OCI-M1 (cell line): ENCODE measurements at places on chromosomes 13 and 19.

DNA sequence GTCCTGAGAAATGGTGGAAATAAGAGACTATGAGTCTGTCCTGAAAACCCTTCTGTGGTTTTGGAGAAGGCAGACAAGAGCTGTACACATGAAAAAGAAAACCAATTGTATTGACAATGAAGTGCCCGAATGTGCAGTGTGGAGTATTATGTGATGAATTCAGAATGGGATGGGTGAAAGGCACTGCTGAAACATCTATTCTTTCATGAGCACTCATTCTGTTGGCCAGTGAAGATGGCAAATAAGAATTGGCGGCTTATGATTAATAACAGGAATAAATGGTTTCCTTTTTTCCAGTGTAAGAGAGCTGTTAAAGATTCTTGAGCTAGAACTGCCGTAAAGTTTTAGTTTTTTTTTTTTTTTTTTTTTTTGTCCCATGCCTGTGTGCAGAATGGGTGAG is 5.7 kb downstream of the POLR1D start:
- DNase-seq = no peak

- DNase-seq = no peak
Measured at GRCh38 chr19:42279155-42279901, 10.3 kb downstream of the CIC start.

DNA sequence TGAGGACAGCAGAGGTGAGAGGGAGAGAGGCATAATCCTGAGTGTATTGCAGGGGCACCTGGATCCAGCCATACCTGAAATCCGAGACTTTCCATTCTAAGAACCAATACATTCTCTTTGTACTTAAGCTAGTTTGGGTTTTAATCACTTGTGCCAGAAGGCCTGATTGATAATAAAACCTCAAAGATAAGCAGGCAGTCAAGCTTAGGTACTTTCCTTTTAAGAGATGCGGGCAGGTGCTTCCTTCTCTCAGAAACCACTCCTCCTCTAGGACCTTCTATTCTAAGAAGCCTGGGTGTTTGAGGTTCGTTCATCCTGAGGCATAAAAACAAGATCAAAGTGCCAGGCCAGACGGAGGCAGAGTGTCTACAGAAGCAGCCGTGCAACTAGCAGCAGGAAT is 22.2 kb downstream of the FAM187B start:
- DNase-seq = peak; percentile 74

- DNase-seq = no peak
Measured at GRCh38 chr13:48819899-48820298, 155.8 kb upstream of the FNDC3A start.

- no peak for DNase-seq
Measured at GRCh38 chr13:98873377-98874028, 104.4 kb downstream of the DOCK9 start.

GRCh38 chr13:110310541-110311442 is 3.7 kb downstream of the COL4A2 start:
- DNase-seq = no peak

GRCh38 chr13:29754473-29754806 is 96.0 kb downstream of the UBL3 start:
- DNase-seq = no peak

GRCh38 chr19:934865-935479 is 9.1 kb downstream of the ARID3A start:
- no peak for DNase-seq

GRCh38 chr19:24062190-24062589 is 24.8 kb upstream of the ZNF254 start:
- no peak for DNase-seq

GRCh38 chr13:76516013-76516412 is 370.2 kb downstream of the KCTD12 start:
- peak; percentile 20 for DNase-seq

DNA sequence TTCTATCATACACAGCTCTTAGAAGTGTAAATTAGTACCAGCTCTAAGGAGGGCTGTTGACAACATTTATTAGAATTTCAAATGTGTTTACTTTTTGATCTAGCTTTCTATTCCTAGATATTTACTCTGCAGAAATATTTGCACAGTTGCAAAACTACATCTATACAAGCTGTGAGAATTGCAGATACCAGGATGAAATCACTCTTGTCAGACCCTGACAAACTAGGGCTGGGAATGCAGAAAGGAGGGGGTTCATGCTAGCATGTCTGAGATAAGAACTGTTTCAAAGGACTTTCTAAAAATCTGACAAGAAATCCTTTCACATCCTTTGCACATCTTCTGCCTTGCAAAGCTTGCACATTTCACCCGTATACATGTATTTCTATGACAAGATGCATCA is 11.8 kb upstream of the PABPC3 start:
- DNase-seq = no peak

- DNase-seq = no peak
Measured at GRCh38 chr13:50187352-50188029, 172.2 kb downstream of the KCNRG start.

DNA sequence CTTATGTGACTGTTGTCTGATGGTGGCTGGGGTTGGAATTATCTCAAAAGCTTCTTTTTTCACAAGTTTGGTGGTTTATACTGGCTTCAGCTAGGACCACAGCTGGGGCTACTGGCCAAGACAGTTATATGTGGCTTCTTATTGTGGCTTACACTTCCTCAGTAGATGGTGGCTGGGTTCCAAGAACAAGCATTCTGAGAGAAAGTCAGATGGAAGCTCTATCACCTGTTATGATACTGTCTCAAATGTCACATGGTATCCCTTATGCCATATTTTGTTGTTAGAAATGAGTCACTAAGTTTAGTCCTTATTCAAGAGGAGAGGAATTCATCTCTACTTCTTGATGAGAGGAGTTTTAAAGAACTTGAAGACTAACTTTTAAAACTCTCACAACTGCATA is 41.6 kb downstream of the NDFIP2 start:
- DNase-seq = peak; percentile 96

DNA sequence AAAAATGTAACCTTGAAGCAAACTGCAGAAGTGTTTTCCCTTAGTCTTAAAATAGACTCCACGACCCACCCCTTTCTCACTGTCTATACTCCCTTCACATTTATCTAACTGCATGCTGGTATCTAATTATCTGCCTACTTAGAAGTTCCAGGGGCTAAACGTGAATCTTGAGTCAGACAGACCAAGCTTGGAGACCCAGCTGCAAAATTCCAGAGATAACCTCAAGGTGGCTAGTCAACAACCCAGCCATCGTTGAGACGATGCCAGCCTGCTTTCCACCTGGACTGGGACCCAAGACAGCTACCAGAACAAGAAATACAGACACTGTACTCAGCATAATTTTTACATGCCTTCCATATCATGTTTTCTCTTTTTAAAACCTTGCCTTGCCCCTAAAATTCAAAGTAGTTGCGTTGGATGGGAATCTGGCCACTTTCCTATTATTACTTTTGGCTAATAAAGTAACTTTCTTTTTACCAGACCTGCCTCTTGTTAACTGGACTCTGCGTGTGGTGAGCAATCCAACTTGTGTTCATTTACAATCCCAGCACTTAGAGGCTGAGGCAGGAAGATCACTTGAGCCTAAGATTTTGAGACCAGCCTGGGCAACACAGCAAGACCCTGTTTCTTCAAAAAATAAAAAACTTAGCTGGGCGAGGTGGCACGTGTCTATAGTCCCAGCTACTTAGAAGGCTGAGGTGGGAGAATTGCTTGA is 82.3 kb downstream of the CDADC1 start:
- peak; percentile 5 for DNase-seq

- no peak for DNase-seq
Measured at GRCh38 chr13:76293751-76294150, 592.5 kb downstream of the KCTD12 start.

DNA sequence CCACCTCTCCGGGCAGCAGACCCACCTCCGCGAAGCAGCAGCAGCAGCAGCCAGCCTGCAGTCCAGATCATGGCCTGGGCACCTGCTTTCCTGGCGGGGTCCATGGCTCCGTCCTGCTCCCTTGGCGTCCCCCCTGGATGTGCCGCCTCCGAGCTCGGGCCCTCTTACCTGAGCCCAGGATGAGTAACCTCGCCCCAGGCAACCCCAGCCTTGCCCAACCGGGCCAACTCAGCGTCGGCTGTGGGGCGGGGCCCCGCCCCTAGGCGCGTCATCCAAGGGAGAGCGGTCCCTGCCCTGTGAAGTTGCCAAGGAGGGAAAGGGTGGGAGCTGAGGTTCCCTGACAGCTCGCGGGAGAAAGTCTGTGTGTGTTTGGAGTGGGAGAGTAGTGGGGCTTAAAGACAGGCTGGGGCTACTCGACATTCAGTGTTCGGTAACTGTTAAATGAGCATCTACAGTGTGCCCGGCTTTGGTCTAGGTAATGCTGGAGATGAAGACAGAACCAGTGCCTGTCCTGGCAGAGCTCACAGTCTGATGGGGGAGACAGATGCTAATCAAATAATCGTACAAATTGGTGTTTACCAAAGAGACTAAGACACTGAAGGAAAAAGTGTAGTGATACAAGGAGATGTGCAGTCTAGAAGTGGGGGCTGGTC is at the start of gene LYPD3:
Gene LYPD3 (minus strand): TSS at position 141 of the 653 bp plus-strand sequence. CDS start 37 bp downstream, at position 104.
- DNase-seq = no peak

DNA sequence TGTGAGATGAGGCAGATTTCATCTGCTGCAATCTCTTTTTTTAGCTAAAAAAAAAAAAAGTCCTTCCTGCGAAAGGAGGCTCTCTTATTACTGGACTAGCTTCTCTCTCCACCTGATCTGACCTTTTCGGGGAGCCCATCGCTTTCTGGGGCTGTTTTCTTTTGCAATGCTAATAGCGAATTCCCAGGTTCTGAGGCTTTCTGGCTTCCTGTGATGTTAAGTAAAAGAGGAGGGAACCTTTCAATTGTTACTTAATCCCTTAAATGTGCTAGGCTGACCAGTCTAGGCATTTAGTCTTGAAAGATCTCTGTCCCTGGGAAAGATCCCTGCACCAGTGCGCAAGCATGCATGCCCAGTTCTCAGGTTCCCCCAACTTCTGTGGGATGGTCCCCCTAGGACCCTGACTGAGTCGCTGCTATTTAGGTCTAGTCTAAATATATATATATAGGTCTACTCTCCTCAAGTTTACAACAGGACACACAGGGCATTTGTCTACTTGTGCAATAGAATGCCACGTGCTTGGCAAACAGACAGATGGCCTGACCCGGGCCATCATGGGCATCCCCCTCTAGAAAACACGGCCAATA is 224.7 kb downstream of the ZNF536 start:
- DNase-seq = no peak

DNA sequence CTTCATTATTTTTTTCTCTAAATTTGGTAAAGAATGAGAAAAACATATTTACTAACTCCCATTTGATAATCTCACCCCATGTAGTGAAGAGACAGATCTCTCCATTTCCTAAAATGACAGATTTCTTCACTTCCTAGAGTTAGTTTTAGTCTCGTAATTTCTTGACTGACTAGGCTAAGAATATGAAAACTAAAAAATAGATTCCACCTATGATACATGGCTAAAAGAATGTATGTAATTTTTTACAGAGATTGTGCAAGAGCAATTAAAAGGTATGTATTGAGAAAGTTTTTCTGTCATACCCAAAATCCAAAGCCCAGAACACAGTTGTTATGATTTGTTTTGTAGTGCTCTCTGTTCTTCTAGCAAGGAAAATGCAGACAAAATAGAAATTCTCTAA is 9.5 kb downstream of the NALCN start:
- DNase-seq = no peak

DNA sequence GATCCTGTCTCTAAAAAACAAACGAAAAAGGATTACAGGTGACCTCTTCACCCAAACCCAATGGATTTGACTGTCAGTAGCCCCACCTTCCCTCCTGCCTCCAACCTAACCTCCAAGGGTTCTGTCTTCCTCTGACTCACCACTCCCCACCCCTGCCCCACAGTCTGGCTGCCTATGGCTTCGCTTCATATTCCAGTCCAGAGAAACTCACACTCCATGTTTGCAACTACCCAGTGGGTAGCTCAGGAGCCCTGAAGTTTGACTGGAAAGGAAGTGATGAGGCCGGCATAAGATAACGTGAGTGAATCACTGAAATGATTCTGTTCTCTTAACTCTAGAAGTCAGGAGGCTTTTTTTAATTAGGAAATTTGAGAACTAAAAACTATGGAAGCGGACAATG is 303.9 kb downstream of the FOXO1 start:
- no peak for DNase-seq

DNA sequence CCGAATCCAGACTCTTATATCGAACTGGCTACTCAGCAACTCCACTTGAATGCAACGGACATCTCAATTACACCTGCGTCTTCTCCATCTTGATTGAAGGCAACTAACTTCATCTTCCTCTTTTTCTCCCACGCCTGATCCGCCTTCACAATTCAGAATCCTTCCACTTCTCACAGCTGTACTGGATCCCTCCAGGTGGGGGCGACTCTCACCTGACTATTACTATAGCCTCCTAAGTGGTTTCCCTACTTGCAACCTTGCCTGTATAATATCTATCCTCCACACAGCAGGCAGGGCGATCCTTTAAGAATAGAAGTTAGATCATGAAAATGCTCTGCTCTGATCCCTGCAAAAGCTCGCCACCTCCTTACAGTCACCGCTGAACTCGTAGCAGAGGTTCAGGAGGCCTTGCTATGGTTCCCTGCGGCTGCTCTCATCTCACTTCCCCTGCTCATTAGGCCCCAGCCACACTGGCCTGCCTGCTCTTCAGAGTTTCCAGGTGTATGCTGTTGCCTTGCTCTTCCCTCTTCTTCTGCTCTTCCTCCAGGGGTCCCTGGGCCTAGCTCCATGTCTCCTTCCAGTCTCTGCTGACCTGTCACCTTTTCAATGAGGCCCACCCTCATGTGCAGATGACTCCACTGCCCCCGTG is 31.9 kb downstream of the RFXAP start:
- DNase-seq = peak; percentile 64

GRCh38 chr13:90201202-90201601 is 1146.3 kb upstream of the MIR17HG start:
- DNase-seq = no peak

- DNase-seq = no peak
Measured at GRCh38 chr19:31177246-31177645, 172.0 kb downstream of the TSHZ3 start.

GRCh38 chr19:48844472-48844871 is 8.2 kb upstream of the HSD17B14 start:
- peak; percentile 17 for DNase-seq

- DNase-seq = no peak
Measured at GRCh38 chr19:23547816-23548430, 139.1 kb downstream of the ZNF675 start.

- no peak for DNase-seq
Measured at GRCh38 chr13:43640476-43640875, 146.3 kb downstream of the ENOX1 start.

DNA sequence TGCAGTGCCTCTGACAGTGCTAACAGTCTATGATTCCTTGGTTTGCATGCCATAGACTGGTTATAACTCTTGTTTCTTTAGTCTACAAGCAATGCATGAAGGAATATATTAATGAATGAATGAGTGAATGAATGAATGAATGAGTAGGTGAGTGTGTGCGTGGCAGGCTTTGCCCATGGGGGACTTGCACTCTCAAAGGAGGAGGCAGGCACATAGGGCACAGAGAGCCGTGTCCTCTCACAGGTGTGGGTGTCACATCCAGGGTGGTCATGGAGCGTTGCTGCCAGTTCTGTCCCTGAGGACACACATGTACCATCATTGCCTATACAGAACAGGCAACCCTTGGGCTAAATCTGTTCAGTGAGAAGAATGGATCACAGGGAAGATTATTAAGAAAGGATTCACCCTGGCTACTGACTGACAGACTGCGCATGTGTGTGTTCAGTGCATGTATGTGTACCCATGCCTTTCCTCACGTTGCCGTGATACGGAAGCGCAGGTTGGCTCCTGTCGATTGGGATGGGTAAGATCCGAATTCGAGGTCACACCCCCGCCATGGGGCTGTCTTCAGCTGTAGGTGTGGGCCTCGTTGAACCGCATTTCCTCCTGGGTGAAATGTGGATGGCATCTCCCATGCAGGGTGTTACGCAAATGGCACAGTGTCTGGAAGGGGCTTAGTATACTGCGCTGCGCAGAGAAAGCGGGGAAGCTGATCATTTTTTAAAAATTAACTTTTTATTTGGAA is 161.4 kb downstream of the STK24 start:
- no peak for DNase-seq
